Urothelium cell line (cell line): ENCODE measurements at places on chromosomes 11 and 22.

- no peak for DNase-seq
Observed at GRCh38 chr22:50151571-50152537, 18.7 kb upstream of the PANX2 start.

- DNase-seq, result no peak
Observed at GRCh38 chr11:40281052-40281580, 1178.3 kb downstream of the LRRC4C start.

GRCh38 chr11:118265954-118266353 is 1.9 kb upstream of the MPZL2 start:
- no peak for DNase-seq

DNA sequence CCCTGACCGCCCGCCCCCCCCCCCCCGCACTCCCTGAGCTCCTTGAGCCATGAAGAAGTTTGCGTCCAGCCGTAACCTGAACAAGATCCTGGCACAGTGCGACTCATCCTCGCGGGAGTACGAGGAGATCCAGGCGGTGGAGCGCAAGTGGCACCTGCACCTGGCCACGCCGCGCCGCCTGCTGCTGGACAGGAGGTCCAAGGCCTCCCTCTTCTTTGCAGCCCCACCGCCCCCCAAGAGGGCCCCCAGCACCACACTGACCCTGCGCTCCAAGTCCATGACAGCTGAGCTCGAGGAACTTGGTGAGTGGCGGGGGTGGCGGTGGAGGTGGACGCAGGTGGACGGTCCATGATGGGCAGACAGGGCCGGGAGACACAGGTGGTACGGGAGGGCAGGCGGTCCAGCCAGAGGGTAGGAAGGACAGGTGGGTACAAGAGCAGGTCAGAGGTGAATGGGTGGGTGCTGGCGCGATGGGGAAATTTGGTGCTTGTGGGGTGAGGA is 32.1 kb upstream of the ACR start:
- no peak for DNase-seq

DNA sequence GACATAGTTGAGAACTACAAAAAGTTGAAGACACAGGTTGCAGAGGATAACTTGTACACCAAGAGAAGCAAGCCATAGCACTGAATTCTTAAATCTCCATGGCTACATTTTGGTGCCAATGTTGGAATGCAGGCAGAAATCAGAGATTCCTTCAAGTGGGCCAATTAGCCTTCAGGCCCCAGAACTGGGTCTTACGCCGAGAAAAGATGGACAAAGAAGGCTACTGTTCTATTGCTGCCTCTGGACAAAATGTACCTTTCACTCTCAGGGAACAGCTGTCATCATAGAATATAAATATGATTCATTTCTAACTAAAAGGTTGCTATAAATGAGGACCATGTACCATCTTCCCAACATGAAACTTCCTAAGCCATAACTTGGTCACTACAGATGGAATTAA is 13.7 kb downstream of the TMEM216 start:
- DNase-seq, result no peak

GRCh38 chr22:22465782-22466181 is 42.8 kb downstream of the ZNF280B start:
- DNase-seq, result no peak

DNA sequence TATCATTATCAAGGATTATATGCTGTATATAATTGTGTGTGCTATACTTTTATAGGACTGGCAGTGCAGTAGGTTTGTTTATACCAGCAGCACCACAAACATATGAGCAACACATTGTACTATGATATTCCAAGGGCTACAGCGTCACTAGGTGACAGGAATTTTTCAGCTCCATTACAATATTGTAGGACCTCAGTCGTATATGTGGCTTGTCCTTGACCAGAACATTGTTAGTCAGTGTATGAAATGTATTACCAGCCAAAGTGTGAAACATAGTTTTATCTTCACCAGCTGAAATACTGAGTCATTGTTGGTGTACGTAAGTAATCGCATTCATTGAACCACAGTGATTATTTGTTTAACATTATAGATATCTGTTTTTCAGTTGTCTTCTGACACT is 20.4 kb downstream of the JHY start:
- DNase-seq, result no peak

DNA sequence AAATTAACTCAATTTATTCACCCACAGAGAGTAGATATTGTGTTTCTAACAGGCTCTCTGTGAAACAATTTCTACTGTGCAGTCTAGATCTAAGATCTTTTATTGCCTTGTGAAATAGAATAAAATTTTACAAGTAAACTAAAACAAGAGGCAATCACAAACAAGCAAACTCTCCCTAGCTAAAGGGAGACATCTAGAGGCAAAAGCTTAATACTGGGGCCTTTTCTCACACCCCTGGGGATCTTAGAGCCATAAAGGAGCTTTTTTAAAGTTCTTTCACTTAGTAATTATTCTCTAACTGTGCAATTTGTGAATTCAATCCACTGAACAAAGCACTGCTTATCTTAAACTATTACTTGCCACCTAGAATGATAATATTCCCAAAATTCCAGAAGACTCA is 19.7 kb downstream of the ALG9 start:
- no peak for DNase-seq

DNA sequence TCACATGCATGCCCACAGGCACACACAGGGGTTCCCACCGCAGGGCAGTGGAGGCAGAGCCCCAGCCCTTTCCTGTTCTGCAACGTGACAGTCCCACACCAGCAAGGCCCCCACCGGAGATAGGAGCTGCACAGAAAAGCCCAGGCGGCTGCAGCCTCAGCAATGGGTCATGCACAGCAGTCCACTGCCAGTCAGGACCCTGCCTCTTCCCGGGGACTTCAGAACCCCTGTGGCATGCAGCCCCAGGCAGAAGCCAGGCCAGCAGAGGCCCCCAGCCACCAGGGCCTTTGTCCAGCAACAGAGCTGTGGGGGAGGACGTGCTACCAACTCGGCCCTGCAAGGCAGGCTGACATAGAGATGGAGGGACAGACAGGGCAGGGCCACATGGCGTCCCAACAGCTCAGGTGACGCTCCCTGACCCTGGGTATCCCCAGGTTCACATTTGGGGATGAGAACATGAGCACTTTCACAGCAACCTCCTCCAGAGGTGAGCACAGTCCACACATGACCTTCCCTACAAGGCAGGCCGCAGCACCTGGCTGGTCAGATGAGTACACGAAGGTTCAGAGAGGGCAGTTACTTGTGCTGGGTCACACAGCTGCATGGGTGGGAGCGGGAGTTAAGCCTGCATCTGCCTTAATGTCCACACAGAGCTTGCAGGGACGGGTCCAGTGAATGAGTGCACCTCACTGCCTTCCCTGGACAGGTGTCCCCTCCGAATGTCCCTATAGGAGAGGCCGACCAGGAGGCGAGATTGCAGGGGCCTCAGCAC is 87.3 kb downstream of the CELSR1 start:
- no peak for DNase-seq

DNA sequence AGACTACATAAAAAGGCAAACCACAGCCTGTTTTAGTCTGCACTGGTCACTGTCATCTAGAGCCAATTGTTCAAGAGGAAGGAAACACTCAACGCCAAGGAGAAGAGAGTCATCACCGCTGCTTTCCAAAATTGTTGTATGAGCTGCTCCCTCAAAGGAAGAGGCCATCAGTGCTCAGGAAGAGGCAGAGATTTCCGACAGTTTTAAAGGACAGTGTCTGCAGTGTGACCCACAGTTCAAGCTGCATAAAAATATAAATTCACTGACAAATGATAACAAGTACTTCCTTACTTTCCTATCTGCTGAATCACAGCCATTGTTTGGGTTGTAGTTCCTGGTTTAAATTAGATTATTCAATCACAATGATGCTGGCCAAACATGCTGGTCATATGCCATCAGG is 16.4 kb downstream of the PRCP start:
- DNase-seq, result no peak

- DNase-seq, result no peak
Observed at GRCh38 chr22:22810018-22810427, 77.6 kb upstream of the IGLL5 start.

DNA sequence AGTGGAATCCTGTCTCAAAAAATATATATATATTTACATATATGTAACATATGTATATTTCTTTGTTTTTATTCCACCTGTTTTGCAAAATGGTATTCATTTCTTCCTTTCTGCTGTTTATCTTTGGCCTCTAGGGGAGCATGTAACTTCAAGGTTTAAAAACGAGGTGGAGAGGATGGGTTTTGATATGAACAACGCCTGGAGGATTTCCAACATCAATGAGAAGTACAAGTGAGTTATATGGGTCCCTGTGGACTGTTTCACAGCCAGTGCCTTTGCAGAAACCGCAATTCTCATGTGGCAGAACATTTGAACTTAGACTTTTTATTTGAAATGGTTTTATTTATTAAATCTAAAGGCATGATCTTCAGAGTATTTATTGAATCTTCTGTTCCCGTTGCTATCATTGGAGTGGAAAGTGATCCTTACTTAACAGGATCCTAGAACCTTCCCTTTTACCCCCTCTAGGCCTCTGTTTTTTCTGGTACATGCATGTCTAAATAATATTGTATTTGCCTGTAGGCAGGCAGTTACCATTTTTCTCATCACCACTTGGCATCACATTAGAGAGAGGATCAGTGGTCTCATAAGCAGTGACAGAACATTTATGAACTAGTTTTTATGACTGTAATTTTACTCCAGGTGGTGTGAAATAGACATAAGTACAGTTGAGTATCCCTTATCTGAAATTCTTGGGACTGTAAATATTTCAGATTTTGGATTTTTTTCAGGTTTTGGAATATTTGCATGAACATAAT is 81.5 kb upstream of the HORMAD2 start:
- DNase-seq, result no peak

GRCh38 chr11:17979770-17980371 is 33.0 kb downstream of the SERGEF start:
- DNase-seq, result peak; percentile 69

GRCh38 chr22:39713799-39714290 is 143.3 kb downstream of the CACNA1I start:
- DNase-seq, result no peak

DNA sequence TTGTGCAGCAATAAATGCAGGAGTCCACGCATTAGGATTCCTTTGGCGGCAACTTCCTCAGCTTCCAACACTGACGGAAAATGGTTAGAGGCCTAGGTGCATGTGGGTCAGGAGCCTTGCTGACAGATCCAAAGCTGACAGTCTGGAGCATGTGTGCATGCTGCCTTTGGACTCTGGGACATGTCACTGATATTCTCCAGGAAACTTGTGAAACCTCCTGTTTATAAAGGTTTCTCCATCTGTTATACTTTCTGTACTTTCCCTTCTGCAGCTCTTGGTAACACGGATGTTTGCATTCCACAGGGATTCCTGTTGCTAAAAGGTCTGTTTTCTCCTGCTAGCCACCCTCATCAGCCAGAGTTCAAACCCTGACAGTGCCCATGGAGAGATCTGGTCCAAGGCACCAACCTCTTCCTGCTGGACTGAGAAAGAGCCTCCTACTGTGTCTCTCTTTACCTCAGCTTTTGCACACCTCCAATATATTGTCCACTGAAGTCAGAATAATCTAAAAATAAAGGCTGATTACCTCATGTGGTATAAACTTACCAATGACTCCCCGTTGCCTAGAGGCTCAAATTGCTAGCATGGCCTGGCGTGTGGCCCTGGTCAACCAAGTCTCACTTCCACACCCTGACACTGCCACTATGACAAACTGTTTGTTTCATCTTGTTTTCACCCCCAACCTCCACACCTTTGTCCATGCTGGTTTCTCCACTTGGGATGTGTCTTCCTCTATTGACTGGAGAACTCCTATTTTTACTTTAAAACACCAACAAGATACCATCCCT is 31.1 kb upstream of the LYVE1 start:
- no peak for DNase-seq

DNA sequence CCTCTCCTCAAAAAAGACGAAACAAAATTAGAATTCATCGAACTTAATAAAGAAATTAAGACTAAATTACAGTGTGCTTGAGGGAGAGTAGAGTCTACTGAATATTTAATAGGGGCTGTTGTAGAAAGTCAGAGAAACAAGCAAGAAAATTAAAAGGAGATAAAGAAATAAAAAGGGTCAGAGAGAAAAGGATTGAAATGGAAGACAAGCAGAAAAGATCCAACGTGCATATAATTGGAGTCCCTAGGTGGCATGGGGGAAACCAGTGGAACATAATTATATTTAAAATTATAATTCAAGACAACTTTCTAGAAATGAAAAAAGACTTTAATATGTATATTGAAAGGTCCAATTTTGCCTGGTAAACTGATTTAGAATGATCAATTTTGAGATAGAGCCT is 74.3 kb downstream of the ACER3 start:
- no peak for DNase-seq

DNA sequence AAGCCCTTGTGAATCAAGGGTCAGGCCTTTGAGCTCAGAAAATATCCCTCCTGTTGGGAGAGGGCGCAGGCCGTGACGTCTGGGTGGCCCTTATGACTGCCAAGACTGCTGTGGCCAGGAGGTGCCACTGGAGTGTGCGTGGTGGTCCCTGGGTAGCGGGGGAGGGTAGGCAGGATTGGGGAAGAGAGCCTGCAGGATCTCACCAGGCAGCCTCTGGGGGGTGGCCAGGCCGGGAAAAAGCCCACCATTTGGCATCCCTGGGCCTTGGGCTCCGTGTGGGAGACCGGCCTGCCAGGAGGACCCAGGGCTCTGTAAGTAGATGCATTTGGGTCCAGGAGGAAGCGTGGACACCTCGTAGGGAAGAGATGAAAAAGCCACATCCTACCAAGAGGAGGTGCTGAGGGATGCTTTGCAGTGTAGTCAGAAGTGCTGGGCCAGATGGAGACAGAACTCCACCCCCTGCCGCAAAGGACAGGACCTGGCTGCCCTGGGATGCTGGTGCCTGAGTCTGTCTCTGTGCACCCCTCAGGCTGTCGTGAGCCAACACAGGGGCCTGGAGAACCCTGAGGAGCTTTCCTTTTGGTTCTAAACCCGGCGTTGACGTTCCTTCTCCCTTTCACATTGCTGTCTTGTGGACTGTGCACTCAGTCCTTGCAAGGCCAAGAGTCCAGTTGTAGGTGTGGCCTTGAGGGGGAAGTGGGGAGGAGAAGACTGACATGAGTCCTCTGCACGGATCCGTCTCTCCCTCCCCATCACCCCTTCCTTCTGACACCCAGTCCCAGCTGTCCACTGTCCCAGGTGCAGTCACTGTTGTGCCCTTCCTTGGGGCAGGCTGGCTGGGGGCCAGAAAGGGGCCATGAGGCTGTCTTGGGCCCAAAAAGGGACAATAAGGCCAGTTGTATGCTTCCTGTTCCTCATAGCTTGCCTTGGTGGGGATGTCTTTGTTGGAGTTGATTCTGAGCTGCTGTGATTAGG is 12.7 kb upstream of the MIEF1 start:
- DNase-seq, result no peak

- DNase-seq, result no peak
Observed at GRCh38 chr22:46090631-46091201, 59.6 kb upstream of the PPARA start.

DNA sequence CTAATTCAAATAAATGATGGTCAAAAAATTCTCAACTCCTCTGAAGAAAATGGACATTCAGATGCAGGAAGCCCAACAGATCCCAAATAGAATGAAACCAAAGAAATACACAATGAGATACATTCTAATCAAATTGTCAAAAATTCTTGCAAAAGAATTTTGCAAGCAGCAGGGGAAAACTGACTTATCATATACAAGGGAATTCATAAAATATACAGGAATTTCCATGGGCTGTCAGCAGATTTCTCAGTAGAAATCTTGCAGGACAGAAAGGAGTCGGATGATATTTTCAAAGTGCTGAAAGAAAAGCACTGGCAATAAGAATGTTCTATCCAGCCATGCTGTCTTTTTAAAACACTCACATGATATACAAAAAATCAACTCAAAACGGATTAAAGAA is 194.6 kb upstream of the ZC3H12C start:
- DNase-seq, result no peak

- no peak for DNase-seq
Observed at GRCh38 chr22:46537946-46538813, 760 bp upstream of the CELSR1 start.

- no peak for DNase-seq
Observed at GRCh38 chr11:66854231-66854661, 2.6 kb upstream of the LRFN4 start.

- no peak for DNase-seq
Observed at GRCh38 chr11:74730571-74731260, 510 bp downstream of the CHRDL2 start.
